ENCODE measurements at places on chromosomes 13 and 19.

- DNase-seq = no peak
These were observed 652.5 kb downstream of the SLITRK1 start for GRCh38 chr13:83229574-83230305.

GRCh38 chr13:23510979-23511735, 59.1 kb upstream of the TNFRSF19 start:
- no peak for DNase-seq

DNA sequence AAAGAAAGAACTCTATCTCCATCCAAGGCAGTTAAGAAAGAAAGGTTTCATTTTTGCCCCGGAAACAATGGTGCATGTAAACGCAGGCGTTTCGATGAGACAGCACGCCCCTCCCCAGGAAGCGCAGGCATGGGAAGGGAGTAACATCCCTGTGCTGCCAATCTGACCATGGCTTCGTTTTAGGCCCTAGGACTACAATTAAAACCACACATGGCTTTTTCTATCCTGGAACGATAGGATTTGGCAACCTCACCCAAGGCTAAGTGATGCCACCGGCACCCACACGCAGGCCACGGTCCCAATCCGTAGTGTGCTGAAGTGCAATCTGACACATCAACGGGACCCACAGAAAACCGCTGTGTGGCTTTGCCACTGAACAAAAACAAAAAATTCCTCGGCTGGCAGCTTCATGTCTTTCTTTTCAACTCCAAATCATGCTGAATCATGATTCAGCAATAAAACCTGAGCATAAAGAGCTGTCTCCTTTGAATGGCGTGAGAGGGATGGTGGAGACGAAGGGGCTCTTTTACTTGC, 24.2 kb downstream of the RANBP3 start:
- DNase-seq = no peak

- DNase-seq = no peak
These were observed 48.6 kb downstream of the ZNF91 start for GRCh38 chr19:23346696-23347095.

DNA sequence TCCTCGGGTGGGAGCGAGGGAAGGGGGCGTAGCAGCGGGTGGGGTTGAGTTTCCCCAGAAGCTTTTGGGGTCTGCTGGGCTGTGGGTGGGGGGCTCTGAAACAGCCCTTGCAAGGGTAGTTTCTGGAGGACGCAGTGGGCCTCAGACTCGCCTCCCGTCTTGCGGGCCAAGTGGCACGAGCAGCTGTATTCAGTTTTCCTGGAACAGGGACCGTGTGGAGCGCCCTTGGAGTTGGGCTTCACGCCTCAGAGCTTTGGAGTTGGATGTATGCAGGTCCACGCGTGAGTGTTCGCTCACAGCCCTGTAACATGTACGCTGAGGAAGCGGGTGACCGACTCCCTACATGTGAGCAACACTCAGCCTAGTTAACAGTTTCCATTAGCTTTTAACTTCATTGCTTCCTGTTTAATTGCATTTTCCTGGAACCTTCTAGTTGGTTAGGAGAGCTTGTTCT, 603 bp downstream of the TM9SF2 start:
- no peak for DNase-seq

Measured in amniotic stem cell (primary cell).